Pericardium fibroblast (primary cell): ENCODE measurements at places on chromosomes 4 and X. TPM values are rescaled to one million over a fixed set of nuclear protein-coding genes. Genes with fewer than 3 reads are reported as not detected.

Gene YY2
- 0.70 and 1.8 TPM in 2 replicates for total RNA-seq

Gene TKTL2
- not detected in 2 replicates for total RNA-seq

Gene TLR2
- 0.09 and 0.35 TPM in 2 replicates for total RNA-seq

Gene SUPT20HL1
- total RNA-seq, result not detected in 2 replicates

Gene KLHL13
- 1.1 and 1.5 TPM in 2 replicates for total RNA-seq

Gene BEX3
- total RNA-seq, result 267 and 290 TPM in 2 replicates

Gene TRAM1L1
- total RNA-seq, result 0.94 and 1.6 TPM in 2 replicates

Gene PYURF
- total RNA-seq, result 74.3 and 83.5 TPM in 2 replicates

Gene PGAM4
- total RNA-seq, result not detected in 2 replicates

Gene LAS1L
- total RNA-seq, result 10.7 and 13.5 TPM in 2 replicates

Gene PPP3CA
- 15.2 and 20.9 TPM in 2 replicates for total RNA-seq

Gene PASD1
- total RNA-seq, result not detected in 2 replicates

Gene SPIN4
- total RNA-seq, result 2.1 and 4.3 TPM in 2 replicates

Gene MAPK10
- 3.2 and 6.9 TPM in 2 replicates for total RNA-seq

Gene SPANXN4
- not detected in 2 replicates for total RNA-seq

Gene ZDHHC15
- total RNA-seq, result 0.12 TPM in 1 of 2 replicates, not detected in the other

Gene MAGEB16
- total RNA-seq, result not detected in 2 replicates

Gene UCHL1
- 750 and 763 TPM in 2 replicates for total RNA-seq

Gene PRICKLE3
- total RNA-seq, result 7.1 and 15.0 TPM in 2 replicates

Gene TLR7
- not detected in 2 replicates for total RNA-seq
